NB4 (cell line): ENCODE measurements at places on chromosomes 2 and 18.
A peak's percentile ranks its signal among the peaks of the same experiment; 100 is the strongest.

- DNase-seq: peak; percentile 45
Observed at GRCh38 chr18:61893971-61894750, 1.4 kb upstream of the RNF152 start.

- peak; percentile 67 for DNase-seq
Observed at GRCh38 chr2:216545359-216545758, 46.7 kb downstream of the RPL37A start.

DNA sequence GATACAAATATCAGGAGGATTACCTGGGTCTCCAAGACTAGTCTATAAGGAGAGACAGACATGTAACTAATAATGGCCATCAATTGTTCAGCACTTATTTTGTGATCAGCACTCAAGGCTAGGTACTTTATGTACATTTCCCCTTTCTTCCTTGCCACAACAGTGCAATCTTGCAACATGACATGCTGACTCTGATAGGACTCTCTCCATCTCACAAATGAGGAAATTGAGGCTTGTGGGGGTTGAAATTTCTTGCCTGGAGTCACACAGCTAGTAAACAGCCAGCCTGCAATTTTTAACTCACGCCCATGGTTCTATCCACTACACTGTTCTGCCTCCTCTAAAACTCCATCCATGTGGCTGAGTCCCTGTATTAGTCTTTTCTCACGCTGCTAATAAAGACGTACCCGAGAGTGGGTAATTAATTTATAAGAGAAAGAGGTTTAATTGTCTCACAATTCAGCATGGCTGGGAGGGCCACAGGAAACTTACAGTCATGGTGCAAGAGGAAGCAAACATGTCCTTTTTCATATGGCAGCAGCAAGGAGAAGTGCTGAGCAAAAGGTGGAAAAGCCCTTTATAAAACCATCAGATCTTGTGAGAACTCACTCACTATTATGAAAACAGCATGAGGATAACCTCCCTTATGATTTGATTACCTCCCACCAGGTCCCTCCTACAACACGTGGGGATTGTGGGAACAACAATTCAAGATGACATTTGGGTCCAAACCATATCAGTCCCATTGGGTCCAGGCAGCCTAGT lies 302.4 kb downstream of the PLCL1 start:
- peak; percentile 95 for DNase-seq

- DNase-seq: no peak
Observed at GRCh38 chr2:54701029-54701428, 22.4 kb upstream of the EML6 start.

DNA sequence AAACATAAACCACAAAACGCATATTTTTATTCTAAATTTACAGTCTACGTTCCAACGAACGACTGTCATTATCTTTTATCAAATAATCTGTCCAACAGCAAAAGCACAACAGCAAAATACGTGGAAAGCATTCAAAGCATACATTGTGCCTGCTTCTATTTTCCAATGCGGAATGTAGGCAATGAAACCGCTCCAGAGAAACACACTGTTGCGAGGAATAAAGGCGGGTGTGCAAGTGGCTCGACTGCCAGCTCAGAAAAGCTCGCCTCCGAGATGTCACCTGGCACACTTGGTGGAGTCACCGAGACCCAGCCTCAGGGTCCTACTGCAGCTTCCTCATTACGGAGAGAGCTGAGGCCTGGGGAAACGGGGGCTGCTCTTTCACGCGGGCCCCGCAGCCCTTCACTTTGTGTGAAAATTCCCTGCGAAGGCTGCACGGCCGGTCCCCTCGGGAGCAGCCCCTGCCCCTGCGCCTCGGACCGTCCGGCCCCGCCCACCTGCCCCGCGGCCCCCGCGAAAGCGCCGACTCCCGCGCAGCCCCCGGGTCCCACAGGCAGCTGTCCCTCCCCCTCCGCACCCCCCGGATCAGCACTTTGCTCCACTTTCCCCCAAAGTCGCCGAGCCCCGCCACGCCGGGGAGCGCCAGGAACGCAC lies 752 bp downstream of the MGAT4A start:
- peak; percentile 88 for DNase-seq
